Stimulated activated CD8-positive, alpha-beta memory T cell treated with anti-CD3 and anti-CD28 coated beads, Interleukin-15, amount 100 ng/mL, for 4 hours (primary cell): ENCODE measurements at places on chromosomes 11 and 22.

DNA sequence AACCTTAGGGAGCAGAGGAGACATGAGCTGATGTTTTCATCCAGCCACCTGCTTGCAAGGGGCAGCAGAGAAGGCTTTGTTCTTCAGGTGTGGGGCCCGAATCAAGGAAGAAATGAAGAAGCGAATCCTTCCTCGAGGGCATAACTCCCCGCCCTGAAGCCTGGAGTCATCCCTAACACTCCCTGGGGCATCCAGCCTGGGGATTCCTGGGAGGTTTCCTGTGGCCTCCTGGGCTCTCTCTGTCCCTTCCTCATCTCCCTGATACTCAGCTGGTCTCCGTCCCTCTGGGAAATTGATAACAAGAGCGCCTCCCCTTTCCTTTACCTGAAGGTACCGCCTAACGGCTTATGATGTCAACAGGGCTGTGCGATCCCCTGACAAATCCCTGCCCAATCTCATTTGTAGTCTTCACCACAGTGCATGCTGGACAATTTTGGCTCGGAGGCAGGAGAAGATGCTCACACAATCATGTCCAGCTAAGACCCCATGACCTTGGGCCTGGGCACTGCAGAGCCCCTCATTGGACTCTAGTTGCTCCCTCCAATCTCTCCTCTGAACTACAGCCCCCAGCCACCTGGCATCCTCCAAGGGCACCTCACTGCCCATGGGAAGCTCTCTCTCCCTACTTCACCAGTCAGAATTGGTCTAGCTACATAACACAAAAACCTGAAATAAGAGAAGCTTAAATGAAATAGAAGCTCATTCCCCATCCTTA lies 80.6 kb upstream of the RTL6 start:
- DNase-seq, result no peak

- no peak for DNase-seq
Measured at GRCh38 chr11:1224111-1224490, 1.2 kb downstream of the MUC5B start.

DNA sequence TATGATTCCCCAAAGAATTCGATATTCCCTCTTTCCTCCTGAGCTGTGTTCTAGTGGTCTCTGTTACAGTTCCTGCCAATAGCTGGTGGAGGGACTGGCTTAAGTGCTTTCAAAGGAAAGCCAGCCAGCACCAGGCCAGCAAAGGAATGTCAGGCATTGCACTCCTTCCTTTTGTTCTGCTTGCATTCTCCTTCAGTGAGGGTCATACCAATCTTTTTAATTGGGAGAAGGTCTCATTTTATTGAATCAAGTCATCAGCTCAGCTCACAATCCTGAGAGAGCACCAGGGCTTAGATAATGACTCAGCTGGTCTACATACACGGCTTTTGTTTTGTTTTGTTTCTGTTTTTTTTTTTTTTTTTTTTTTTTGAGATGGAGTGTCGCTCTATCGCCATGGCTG lies 222.9 kb downstream of the NAV2 start:
- no peak for DNase-seq

- no peak for DNase-seq
Measured at GRCh38 chr11:127994736-127995135, 592.6 kb downstream of the ETS1 start.

- no peak for DNase-seq
Measured at GRCh38 chr11:128165572-128165971, 421.8 kb downstream of the ETS1 start.

GRCh38 chr22:31083377-31083768 lies 2.3 kb downstream of the SMTN start:
- DNase-seq, result no peak
